Lower leg skin (tissue), 4 donors: ENCODE measurements at places on chromosomes 11 and 22.
A peak's percentile ranks its signal among the peaks of the same experiment; 100 is the strongest.

- DNase-seq, result no peak
Measured at GRCh38 chr11:134022748-134023147, 46.1 kb upstream of the JAM3 start.

- no peak for DNase-seq
Measured at GRCh38 chr22:23478175-23478574, 101.9 kb downstream of the IGLL1 start.

DNA sequence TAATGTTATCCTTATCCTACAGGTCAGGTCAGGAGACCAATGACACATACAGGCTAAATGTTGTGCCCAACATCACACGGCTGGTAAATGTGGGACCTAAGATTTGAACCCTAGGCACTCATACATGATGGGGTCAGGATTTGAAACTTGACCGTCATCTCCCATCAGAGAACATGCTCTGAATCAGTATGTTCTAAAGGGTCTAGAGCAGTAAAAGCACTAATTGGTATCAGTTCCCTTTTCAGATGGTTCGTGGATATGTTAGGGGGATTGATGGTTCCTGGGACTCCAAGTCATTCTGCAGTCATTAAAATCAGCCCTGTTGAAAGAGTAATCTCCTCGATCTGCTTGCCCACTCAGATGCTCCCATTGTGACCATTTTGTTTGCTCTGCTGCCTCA is 65.5 kb downstream of the BMAL1 start:
- DNase-seq, result no peak

DNA sequence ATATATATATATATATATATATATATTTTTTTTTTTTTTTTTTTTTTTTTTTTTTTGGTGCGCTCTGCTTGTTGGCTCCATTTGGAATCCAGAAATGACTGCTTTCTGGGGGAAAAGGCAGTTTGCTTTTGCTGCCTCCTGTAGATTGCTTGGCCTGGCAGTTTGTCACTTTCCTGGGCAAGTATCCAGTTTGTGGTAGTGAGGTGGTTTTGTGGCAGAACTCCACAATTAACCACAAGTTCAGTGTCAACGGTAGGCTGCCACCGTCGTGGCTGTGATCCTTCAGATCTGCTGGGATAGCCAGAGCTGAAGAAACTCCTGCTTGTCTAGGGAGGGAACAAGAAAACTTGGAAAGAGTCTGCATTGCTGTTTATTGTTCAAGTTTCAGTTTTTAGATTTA is 5.0 kb upstream of the PDE3B start:
- no peak for DNase-seq

GRCh38 chr11:75204685-75205563 is 35.6 kb upstream of the TPBGL start:
- peak; percentile 74 for DNase-seq

GRCh38 chr11:35006389-35007128 is 90.1 kb downstream of the PDHX start:
- no peak for DNase-seq

GRCh38 chr11:44324749-44325525 is 15.0 kb upstream of the ALX4 start:
- no peak for DNase-seq

DNA sequence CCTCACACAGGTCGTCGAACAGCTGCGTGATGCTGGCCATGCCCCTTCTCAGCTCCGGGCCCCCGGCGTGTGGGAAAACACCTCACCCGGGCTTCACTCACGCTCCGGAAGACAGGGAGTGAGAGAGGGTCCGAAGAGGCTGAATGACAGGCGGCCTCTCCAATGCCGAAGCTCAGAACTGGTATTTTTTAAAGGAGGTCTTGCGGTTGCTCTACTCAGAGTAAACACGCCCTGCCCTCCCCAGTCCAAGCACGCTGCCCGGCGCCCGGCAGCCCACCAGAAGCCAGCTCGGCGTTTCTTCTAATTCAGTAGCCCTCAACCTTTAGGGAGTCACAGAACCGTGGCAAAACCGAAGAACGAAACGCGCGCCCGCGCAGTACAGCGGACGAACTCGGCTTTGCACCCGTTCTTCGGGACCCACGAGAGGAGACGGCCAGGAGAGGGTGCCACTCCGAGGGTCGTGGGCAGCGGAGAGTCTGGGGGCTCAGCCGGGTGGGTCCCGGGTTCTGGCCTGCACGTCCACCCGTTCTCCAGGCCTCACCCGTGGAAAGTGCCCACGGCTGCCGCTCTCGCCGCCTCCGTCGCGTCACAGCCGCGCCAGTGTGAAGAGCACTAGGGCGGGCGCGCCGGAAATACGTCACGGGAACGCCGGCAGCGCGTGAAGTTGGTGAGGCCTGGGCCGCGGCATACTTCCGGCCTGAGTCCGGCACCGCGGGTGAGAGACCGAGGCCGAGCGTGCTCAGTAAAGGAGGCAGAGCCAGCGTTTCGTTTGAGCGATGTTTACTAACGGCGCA is at the start of gene TUBGCP6:
TUBGCP6 (minus strand) TSS at position 604 of the 794 bp plus-strand sequence; CDS start at position 40, 564 bp downstream.
- peak; percentile 92 for DNase-seq

GRCh38 chr11:111445586-111445985 is 66.5 kb upstream of the POU2AF1 start:
- DNase-seq, result no peak

GRCh38 chr11:60933416-60934123 is 9.3 kb downstream of the TMEM132A start:
- no peak for DNase-seq

- no peak for DNase-seq
Measured at GRCh38 chr11:34449013-34449412, 10.3 kb downstream of the CAT start.

- no peak for DNase-seq
Measured at GRCh38 chr22:23408321-23408720, 171.8 kb downstream of the IGLL1 start.

DNA sequence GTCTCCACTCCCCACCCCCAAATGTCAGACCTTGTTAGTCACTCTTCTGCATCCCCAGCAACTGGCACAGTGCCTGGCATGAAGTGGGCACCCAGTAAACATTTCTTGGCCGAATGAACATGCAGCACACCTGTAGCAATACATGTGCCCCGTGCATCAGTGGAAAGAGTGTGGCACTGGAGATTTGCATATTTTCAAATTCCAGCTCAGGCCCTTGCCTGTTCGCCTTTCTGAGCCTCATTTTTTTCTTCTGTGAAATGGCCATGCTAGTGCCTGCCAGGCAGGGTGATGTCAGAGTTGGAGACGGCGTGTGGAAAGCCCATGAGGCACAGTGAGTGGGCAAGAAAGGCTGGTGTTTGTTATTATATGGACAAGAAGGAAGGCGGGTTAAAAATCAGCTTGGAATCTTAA is 38.7 kb downstream of the CD82 start:
- DNase-seq, result no peak

GRCh38 chr11:6402561-6402981 is 12.3 kb downstream of the SMPD1 start:
- no peak for DNase-seq

DNA sequence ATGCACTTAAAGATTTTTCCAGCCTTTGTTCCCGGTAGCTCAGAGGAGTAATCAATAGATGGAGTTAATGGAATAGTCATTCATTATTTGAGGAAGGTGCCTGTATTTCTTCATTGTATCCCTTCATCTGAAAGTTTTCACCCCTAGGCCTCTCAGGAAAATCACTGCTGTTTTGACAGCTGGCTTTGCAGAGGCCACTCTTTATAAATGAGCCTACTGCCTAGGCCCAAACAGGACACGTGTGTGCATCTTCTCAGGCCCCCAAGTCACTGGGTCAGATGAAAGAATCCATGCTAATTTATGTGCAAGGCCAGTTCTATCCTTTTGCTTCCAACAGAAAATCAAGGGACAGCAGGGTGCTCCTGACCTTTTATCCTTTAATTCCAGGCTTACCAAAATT is 76.8 kb downstream of the MPPED2 start:
- no peak for DNase-seq

DNA sequence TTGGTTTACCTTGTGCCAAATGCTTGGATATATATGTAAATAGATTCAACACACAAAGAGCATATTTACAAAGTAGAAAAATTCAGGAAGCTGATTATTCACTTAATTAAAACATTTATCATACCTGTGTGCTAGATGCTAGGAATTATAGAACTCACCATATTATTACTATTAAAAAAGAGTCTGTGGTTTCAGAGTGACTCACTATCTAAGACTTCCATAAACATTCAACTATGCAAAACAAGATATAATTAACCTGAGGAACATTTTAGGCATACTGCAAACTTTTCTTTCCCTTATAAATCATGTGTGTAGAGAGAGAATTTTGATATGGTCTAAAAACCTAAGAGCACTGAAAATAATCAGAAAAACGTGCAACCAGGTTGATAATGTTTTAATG is 27.3 kb downstream of the CTSC start:
- no peak for DNase-seq

- no peak for DNase-seq
Measured at GRCh38 chr11:63494975-63495374, 4.0 kb upstream of the PLAAT5 start.

DNA sequence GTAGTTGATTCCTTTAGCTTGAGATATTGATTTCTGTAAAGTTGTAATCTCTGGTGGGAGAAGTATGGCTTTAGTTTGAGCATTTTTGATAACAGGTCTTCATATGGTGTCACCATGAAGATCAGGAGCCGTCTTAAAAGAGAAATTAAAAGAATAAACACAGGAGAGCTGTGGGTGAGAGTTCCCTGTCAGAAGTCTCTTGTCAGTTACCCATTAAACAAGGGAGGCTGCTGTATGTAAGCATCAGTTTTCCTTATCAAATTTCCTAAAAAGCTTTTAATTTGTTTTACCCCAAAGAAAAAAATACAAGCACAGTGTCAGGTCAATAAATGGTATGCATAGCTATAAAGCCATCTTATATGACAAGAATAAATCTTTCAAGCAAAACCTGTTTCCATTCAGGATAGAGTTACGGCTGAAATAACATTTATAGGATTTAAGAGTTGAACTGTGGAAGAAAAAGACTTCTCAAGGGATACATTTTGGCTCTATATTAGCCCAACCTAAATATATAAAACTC is 767.5 kb downstream of the JRKL start:
- no peak for DNase-seq

GRCh38 chr22:42930810-42931420 is 73.8 kb upstream of the ARFGAP3 start:
- DNase-seq, result no peak

DNA sequence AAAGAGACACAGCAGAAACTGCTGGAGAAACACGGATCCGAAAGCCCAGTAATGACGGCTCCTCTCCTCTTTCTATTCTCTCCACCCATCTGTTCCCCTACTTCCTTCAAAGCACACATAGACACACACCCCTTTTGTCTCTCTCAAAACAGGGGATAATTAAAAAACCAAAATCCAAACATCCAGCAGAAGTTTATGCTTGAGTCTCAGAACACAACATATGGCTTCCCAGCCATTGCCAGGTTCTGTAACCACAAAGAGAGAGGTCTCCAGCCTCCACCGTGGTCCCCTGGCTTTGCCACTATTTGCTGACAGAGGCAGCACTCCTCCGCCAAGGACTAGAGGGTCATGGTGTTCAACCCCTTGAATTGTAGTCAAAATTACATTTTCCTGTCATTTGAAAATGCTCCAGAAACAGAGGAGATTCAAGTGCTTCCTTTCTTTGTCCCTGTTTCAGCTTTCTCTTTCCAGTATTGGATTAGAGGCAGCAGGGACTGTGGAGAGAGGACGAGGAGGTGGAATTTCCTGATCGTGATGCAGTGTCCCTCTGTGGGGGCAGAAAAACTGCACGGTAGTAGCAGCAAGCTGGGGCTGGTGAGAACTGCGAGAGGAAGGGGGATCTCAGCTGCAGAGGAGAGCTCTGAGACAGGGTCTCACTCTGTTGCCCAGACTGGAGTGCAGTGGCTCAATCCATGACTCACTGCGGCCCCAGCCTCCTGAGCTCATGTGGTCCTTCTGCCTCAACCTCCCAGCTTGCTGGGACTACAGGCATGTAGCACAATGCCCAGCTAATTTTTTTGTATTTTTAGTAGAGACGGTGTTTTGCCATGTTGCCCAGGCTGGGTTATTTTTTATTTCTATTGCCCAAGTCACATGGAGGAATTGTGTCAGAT is 60.3 kb downstream of the UBASH3B start:
- DNase-seq, result no peak

- no peak for DNase-seq
Measured at GRCh38 chr22:45503050-45503815, 550 bp downstream of the FBLN1 start.

GRCh38 chr22:29816980-29817379 is 21.1 kb downstream of the ASCC2 start:
- no peak for DNase-seq

DNA sequence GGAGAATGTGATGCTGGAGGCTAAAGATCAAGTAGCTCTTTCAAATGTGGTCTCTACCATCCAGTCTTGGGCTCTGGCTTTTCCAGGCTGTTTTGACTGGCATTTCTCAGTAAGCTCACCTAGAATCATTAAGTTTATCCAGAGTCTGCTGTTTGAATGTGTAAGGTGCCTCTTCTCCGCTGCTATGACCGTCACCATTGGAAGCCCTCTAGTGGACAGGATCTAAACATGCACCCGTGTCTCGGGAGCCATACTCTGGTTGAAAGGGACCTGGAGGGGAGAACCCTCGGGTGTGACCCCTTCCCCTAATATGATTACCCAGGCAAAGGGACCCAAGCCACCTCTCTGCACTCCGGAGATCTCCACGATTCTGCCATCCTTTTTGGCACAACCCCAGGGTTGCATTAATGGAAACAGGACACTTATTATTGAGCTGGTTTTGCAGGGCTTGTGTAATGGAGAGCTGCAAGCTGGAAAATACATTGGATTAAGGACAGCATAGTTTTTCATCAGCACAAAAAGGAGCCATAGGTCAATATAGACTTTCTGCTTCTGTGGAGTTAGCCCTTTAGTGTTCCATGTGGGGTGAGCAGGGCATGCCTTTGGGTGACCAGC is 191.0 kb upstream of the LARGE1 start:
- DNase-seq, result no peak

DNA sequence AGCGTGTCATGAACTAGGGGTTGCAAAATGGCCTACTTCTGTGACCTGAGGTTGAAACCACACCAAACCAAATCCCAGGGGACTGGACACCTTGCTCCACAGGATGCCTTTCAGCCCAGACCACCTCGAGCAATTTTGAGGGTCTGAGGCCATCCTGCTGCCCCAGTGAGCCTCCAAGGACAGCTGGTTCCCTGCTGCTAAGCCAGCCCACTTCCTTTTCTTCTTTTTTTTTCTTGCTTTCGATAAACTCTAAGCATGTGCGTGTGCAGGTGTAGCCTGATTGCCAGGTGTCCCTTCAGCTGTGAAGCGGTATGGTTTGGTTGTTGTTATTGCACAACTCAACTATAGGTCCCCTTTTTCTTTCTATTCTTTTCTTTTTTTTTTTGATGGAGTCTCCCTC is 2.7 kb downstream of the CRYBB1 start:
- no peak for DNase-seq

DNA sequence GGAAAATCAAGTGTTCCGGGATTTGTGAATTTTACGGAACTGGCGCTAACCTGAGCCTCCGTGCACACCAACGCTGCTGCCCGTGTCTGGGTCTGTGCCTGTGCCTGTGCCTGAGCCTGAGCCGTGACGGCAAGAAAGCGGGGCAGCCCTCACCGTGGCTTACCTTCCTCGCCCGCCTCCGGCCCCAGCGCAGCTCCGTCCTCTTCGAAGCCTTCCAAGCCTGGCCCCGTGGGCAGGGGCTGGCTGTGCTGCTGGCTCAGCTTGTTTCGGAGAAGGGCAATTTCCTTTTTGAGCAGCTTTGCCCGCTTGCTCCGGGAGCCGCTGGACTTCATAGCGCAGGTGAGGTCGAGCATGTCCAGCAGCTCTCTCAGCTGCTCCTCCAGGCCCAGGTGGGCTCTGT is 33.8 kb downstream of the BRD1 start:
- DNase-seq, result no peak
